Activated naive CD8-positive, alpha-beta T cell treated with anti-CD3 and anti-CD28 coated beads, Interleukin-2, amount 10 ng/mL, durations not matched to agents 7 days and 5 days (primary cell): ENCODE measurements at places on chromosomes 4 and X.

DNA sequence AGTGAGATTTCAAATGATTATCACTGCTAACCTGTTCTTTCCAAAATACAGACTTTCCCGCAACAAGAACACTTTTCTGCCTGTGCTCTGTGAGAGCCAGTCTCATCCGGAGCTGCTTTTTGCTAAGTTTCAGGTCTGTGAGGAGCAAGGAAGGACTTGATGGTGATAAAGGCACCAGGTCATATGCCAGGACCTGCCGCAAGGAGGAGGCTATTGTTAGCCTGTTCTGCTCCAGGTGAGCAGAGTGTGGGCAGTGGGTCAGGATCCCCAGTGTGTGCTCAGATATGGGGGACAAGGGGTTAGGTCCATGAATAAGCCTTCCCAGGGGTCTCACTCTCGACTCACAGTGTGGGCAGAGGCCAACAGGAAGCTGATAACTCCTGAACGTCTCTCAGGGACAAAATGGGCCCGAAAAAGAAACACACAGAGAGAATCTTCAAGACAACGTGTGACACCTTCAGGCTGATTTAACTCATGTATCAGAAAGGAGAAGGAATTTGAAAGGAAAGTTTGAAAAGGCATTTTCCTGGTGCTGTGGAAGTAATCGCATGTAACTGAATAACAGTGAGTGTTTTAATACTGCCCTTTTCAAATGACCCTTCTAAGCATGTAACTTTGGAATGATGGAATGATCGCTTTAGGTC, 57.7 kb upstream of the PDLIM3 start:
- H3K27me3 ChIP-seq: peaks cover 27% of the 10 kb centered on the region
- peaks cover 3% of the 10 kb centered on the region for H3K4me1 ChIP-seq
- no peak for DNase-seq
- no peak overlapping the region for H3K4me3 ChIP-seq

GRCh38 chrX:46584736-46585135, 11.2 kb downstream of the CHST7 start:
- peaks cover 13% of the 10 kb centered on the region for H3K4me1 ChIP-seq
- H3K36me3 ChIP-seq: peaks cover 1% of the 10 kb centered on the region
- H3K4me3 ChIP-seq: no peak overlapping the region

GRCh38 chrX:113202601-113203000, 362.0 kb upstream of the AMOT start:
- no peaks in the 10 kb centered on the region for H3K27me3 ChIP-seq
- no peak overlapping the region for H3K27ac ChIP-seq
- H3K4me3 ChIP-seq: no peak overlapping the region
- no peaks in the 10 kb centered on the region for H3K4me1 ChIP-seq

GRCh38 chrX:107429090-107429489, 20.4 kb upstream of the FRMPD3 start:
- H3K4me1 ChIP-seq: no peaks in the 10 kb centered on the region
- DNase-seq: peak; percentile 33
- no peaks in the 10 kb centered on the region for H3K36me3 ChIP-seq
- peaks cover 5% of the 10 kb centered on the region for H3K27me3 ChIP-seq
- no peak overlapping the region for H3K27ac ChIP-seq

DNA sequence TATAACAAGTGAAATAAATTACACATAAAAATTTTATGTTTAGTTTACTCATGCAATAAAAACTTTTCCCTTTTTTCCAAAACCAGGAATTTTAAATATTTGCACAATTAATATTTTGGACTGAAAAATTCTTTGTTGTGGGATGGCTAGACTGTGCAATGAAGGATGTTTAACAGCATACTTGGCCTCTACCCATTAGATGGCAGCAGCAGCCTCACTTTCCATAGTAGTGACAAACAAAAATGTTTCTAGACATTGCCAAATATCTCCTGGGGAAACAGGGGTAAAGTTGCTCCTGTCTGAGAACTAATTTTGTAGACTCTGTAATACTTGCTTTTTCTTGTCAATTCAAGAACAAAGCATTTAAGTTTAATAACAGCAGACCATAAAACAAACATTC, 49.8 kb downstream of the SCLT1 start:
- no peak overlapping the region for H3K27ac ChIP-seq
- H3K4me3 ChIP-seq: no peak overlapping the region
- H3K36me3 ChIP-seq: peaks cover 16% of the 10 kb centered on the region
- DNase-seq: no peak
- peaks cover 2% of the 10 kb centered on the region for H3K4me1 ChIP-seq
- no peaks in the 10 kb centered on the region for H3K27me3 ChIP-seq

- DNase-seq: peak; percentile 57
- H3K27ac ChIP-seq: peak within 1 kb of the TSS; percentile 83
- H3K36me3 ChIP-seq: peaks cover 12% of the 10 kb centered on the region
- H3K27me3 ChIP-seq: no peaks in the 10 kb centered on the region
Measured at GRCh38 chrX:49171752-49172279, at the start of gene PLP2. TSS of gene PLP2 (plus strand) at chrX:49171898. CDS start at chrX:49172001, 103 bp downstream.

DNA sequence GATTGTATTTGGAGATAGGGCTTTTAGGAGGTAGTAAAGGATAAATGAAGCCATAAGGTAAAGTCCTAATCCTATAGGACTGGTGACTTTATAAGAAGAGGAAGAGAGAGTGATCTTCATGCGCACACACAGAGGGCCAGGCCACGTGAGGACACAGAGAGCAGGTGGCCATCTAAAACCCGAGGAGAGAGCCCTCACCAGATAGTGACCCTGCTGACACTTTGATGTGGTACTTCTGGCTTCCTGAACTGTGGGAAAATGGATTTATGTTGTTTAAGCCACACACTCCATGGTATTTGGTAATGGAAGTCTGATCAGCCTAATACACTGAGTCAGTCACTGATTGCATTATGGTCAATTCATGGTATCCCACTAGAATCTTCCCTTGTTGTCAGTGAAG, 164.9 kb upstream of the TAPT1 start:
- H3K36me3 ChIP-seq: no peaks in the 10 kb centered on the region
- no peak overlapping the region for H3K27ac ChIP-seq
- no peak overlapping the region for H3K4me3 ChIP-seq
- no peak for DNase-seq
- H3K4me1 ChIP-seq: no peaks in the 10 kb centered on the region
- H3K27me3 ChIP-seq: no peaks in the 10 kb centered on the region

GRCh38 chr4:117825600-117825999, 208.7 kb upstream of the NDST3 start:
- no peaks in the 10 kb centered on the region for H3K4me1 ChIP-seq
- H3K27ac ChIP-seq: no peak overlapping the region
- H3K4me3 ChIP-seq: no peak overlapping the region
- DNase-seq: no peak

DNA sequence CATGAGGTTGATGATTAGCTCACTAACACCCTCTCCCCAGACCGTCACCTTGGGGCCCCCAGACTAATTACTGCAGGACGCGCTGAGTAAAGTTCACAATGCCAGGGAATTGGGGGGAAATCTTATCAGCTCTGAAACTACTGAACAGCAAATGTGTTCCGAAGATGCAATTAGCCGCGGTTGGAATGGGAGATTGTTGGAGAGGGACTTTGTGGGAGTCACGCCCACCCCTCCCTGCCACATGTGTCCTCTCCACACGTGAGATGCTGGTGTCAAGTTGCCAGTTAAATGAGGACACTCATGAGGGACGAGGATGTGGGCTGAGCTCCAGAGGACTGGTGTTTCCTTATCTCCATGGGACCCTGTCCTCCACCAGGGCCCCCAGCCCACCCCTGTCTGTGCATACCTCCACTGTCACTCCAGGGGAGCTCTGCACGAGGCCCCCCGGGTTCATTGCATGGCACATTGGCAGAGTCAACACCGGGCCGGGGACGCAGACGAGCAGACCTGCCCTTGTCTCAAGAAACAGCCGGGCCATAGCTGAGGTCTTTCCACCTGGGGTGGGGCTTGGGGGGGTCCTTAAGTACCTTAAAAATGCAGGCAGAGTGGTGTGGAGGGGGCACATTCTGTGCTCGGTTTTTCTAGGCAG, 175.4 kb upstream of the PSAPL1 start:
- DNase-seq: no peak
- no peak overlapping the region for H3K4me3 ChIP-seq
- H3K4me1 ChIP-seq: no peaks in the 10 kb centered on the region
- H3K36me3 ChIP-seq: no peaks in the 10 kb centered on the region

GRCh38 chrX:53269536-53270107, 11.8 kb downstream of the IQSEC2 start:
- no peak overlapping the region for H3K4me3 ChIP-seq
- no peak overlapping the region for H3K27ac ChIP-seq
- no peaks in the 10 kb centered on the region for H3K36me3 ChIP-seq
- H3K27me3 ChIP-seq: peaks cover 3% of the 10 kb centered on the region

- no peak for DNase-seq
- no peak overlapping the region for H3K27ac ChIP-seq
- H3K27me3 ChIP-seq: peaks cover 2% of the 10 kb centered on the region
- H3K4me1 ChIP-seq: no peaks in the 10 kb centered on the region
- no peak overlapping the region for H3K4me3 ChIP-seq
Measured at GRCh38 chrX:119030990-119031389, 41.8 kb upstream of the CT47C1 start.

DNA sequence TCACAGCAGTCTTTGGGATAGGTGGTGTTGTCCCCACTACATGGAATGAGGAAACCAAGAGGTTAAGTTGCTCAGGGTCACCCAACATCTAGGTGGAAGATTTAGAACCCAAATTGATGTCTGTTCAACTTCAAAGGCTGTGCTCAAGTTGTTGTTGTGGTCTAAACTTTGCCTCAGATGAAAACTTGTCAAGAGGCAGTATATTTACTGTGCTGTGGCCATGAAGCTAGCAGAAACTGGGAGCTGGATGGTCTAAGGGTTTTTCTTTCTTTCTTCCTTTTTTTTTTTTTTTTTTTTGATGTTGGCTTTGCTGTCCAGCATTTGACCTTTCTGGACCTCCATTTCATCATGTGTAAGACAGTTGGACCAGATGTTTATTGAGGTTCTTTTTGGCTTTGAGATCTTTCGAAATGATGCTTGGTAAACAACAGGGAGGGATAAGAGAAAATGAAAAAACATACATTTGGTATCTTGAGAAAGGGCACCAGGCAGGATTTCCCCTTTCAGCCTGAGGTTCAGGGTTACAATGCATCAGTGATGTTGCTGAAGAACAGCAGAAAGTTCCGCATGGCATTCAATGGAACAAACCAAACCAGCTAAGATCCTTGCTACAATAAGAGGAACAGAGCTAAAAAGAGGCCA, 166.2 kb upstream of the RPS6KA3 start:
- no peak overlapping the region for H3K4me3 ChIP-seq
- no peaks in the 10 kb centered on the region for H3K27me3 ChIP-seq
- H3K27ac ChIP-seq: peak overlapping the region; percentile 83
- H3K36me3 ChIP-seq: peaks cover 11% of the 10 kb centered on the region
- no peak for DNase-seq
- peaks cover 28% of the 10 kb centered on the region for H3K4me1 ChIP-seq

GRCh38 chrX:44974451-44974850, 101.5 kb downstream of the KDM6A start:
- H3K4me1 ChIP-seq: peaks cover 4% of the 10 kb centered on the region
- no peak overlapping the region for H3K27ac ChIP-seq
- no peak for DNase-seq
- no peaks in the 10 kb centered on the region for H3K27me3 ChIP-seq
- H3K4me3 ChIP-seq: no peak overlapping the region

GRCh38 chrX:96997196-96997595, 113.5 kb downstream of the RPA4 start:
- H3K27me3 ChIP-seq: no peaks in the 10 kb centered on the region
- no peak overlapping the region for H3K4me3 ChIP-seq
- H3K27ac ChIP-seq: no peak overlapping the region
- no peak for DNase-seq

DNA sequence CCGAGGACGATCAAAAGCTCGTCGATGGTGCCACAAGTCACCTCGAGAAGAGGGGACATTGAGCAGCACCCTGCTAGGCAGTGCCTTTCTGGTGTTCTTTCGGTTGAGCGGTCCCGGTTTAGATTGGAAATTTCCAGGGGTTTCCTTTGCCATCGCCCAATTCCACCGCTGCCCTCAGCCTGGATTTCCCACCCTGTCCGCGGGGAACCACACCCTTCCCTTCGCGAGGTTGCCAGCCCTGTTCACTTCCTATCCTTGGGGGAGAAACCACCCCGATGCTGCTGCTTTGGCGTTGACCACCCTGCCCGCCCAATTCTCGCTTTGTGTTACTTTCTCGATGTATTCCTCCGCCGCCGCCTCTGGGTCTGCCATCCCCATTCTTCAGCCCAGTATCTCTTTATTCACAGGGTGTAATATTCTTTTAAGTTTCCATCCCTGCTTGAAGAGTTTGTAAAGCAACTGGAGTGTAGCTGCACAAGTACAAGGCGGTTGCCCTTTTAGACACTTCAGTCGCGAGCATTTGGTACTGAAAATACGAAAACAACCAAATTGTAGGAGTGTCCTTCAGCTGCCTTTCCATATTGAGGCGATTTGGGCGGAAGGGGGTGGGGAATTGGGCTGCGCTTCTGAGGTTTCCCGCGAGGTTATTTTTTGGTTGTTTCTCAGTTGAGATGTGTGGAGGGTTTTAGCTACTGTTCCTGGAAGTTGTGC, 1.1 kb downstream of the OGT start:
- peaks cover 18% of the 10 kb centered on the region for H3K4me1 ChIP-seq
- peak overlapping the region; percentile 89 for H3K4me3 ChIP-seq

- H3K27me3 ChIP-seq: no peaks in the 10 kb centered on the region
- peaks cover 50% of the 10 kb centered on the region for H3K36me3 ChIP-seq
- DNase-seq: peak; percentile 54
- peak overlapping the region; percentile 89 for H3K4me3 ChIP-seq
- H3K4me1 ChIP-seq: peaks cover 69% of the 10 kb centered on the region
Measured at GRCh38 chr4:108051343-108051742, 61.7 kb downstream of the HADH start.

DNA sequence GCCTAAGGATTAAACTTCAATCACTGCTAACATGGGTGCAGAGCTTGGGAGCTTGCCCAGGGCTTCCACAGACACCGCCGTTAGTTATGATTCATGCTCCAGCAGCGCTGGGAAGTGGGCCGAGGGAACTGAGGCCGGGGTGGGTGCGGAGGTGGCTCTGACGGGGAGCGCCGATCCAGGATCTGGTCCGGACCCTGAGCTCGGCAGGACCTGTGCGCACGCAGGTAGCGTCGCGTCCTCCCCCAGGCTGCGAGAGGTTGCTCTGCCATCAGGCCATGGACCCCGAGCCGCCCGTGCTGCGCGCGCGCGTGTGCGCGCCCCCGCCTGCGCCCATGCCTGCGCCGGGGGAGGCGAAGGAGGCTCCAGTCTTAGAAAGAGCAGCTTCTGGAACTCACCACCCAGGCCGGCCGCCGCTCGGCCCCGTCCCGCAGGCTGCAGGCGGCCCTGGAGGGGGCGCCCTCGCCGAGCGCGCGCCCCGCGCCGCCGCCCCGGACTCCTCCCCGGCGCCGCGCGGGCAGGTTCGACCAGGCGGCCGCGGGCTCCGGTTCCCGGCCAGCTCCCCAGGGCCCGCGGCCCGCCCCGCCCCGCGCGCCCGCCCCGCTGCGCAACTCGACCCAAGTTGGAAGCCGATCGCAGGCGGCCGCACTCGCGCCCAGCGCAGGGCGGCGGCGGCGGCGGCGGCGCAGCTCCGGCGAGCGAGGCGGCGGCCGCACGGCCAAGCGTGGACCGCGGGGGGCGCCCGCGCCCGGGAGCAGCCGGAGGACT, 732 bp upstream of the ADRA2C start:
- H3K27ac ChIP-seq: no peak overlapping the region
- H3K27me3 ChIP-seq: peaks cover 23% of the 10 kb centered on the region
- H3K36me3 ChIP-seq: peaks cover 2% of the 10 kb centered on the region
- H3K4me1 ChIP-seq: peaks cover 4% of the 10 kb centered on the region
- no peak overlapping the region for H3K4me3 ChIP-seq
